ENCODE measurements at places on chromosomes 1 and 21.

DNA sequence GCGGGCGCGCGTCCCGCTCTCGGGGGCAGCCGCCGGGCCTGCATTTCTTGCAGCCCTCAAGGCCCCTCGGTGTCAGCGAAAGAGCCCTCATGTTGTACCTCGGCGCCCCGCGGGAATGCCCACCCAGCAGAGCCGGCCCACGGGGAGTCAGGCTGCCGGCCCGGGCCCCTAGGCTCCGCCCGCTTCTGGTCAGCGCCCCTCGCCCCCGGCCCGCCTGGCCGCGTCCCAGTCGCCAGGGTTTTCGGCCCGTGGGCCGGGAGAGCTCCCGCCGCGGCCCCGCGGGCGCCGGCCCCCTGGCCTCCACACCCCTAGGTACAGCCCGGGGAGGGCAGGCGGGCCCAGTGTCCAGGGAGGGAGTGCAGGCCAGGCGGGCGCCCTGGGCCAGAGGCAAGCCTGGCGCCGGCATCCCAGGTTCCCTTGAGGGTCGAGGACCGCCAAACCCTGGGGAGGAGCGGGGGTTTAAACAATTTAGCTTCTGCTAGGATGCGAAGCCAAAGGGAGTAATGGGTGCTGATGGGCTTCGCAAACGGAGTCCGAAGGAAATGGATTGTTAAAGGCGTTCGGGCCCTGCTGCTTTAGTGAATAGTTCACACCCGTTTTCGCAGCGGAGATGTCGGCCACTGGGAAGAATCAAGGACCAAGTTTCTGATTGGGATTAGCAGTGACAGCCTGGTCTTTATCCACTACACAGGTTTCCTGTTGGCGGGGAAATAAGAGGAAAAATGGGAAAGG lies 486 bp upstream of the KCNA3 start:
- DNase-seq, result no peak

- DNase-seq, result no peak
These were observed 27.3 kb upstream of the ACTA1 start for GRCh38 chr1:229461032-229461668.

DNA sequence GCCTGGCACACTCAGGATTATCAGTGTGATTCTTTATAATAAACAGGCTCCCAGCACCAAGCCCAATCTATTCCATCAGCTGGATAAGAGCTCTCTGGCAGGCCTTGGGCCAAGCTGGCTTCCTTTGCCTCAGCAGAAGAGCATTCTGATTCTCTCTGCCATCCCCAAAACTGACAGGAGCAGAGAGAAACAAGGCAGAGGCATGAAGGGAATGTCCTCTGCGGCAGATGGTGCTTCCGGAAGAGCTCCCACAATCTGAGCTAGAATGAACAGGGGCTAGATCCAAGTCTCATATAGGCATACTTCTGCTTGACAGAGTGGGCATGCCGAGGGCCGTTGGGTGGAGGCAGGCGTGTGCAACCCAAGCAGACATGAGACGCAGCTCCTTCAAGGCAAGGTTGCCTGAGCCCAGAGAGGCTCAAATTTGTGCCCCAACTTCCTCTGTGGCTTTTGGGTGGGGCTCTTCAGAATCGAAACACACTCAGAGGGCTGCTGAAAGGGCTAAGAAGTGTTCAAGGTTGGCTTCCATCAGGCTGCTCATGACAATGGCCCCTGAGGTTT lies 4.0 kb downstream of the CAPN2 start:
- no peak for DNase-seq

GRCh38 chr1:37131281-37131680 lies 97.0 kb upstream of the GRIK3 start:
- DNase-seq, result no peak

GRCh38 chr1:3678361-3679097 lies 26.2 kb downstream of the TP73 start:
- DNase-seq, result no peak

- no peak for DNase-seq
These were observed at the start of gene SDC3 for GRCh38 chr1:30908696-30909364. Gene SDC3 (minus strand): TSS chr1:30908758. CDS start chr1:30908586, 172 bp downstream.
